CD4-positive, alpha-beta T cell treated with Interleukin-4 for 1 hour (primary cell): ENCODE measurements at places on chromosomes 16 and 17.
A peak's percentile ranks its signal among the peaks of the same experiment; 100 is the strongest.

DNA sequence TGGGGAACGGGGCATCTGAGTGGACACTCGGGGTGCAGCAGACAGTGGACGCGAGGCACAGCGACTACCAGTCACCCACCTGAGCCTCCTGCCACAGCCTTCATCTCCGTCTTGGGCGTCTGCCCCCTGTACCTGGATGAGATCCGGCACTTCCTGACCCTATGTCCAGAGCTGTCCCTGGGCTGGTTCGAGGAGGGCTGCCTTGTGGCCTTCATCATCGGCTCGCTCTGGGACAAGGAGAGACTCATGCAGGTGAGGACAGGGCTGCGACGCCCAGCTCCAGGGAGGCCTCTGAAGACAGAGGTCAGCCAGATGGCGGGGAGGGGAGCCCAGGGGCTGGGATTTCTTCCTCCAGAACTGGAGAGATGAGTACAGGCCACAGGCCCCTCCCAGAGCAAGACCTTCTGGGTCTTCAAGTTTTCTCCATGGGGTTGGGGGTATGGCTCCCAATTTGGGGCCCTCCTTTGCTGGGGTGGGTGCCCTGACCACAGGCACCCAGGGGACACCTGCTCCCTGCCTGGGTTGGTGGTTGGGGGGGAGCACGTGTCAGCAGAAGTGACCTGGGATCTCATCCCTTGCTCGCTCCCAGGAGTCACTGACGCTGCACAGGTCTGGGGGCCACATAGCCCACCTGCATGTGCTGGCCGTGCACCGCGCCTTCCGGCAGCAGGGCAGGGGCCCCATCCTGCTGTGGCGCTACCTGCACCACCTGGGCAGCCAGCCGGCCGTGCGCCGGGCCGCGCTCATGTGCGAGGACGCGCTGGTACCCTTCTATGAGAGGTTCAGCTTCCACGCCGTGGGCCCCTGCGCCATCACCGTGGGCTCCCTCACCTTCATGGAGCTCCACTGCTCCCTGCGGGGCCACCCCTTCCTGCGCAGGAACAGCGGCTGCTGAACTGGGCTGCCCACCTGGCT is 1.9 kb downstream of the AANAT start:
- DNase-seq = no peak

DNA sequence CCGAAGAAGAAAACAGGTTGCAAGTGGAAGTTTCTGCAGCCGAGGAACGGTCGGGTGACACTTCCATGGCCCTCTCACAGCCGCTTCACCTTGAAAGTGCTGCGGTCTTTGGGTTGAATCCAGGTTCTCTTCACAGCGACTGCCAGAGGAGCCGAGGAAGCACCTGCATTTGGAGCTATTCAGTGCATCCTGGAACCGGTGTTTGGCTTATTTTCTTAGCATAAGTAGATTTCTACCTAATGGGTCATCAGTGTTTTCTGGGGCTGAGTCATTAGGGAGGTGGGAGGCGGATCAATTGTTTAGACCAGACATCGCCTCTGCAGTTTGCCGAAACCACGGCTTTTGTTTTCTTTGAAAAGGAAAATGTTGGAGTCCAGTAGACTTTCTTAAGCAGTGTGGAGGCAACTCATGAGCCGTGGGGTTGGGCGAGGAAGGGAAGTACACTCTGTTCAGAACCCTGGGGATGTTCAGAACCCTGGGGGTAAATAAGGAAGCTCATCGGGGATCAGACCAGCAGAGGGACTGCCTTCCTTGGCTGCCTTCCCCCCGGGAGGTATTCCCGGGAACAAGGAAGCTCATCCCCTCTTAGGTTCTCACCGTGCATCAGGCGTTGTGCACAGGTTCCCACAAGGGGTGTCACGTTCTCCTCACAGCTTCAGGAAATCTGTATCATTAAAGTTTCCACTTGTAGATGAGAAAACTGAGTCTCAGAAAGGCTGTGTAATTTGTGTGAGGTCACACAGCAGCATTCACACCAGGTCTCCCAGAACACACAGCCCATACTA is 361.5 kb downstream of the SNX29 start:
- no peak for DNase-seq

GRCh38 chr16:79186196-79186595 is 414.3 kb downstream of the MAF start:
- DNase-seq = no peak

GRCh38 chr16:81623365-81624102 is 155.6 kb upstream of the PLCG2 start:
- peak; percentile 67 for DNase-seq

DNA sequence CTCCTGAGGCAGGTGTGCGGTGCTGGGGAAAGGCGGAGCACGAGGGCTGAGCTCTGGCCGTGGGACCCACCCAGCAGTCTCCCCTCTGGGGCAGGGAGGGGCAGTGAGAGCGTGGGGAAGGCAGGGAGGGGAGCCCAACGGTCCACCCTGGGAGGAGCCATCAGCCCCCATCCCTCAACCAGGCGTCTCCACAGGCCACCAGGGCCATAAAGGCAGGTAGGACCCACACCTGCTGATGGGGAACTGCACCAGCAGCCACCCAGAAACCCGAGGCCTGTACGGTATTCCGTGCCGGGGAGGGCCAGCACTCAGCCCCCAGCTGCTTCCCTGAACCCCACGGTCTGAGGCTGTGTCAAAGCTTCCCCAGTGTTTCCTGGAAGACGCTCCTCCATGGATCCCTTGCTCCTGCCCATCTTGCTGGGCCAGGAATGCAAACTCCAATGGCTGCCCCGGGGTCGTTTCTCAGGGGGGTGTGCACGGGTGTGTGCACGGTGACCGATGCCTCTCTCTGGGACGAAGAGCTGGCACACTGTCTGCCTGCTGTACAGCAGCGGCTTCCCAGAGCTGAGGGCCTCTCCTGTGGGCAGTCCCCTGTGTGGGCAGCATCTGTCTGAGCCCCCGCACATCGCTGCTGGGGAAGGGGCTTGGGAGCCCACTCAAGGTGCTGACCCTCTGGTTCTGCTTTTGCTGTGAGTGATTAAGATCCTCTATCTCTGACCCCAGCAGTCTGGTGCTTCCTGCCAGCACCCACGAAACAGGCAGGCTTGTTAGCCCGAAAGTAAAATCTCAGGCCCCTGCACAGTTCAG is 17.2 kb upstream of the METRNL start:
- peak; percentile 10 for DNase-seq

DNA sequence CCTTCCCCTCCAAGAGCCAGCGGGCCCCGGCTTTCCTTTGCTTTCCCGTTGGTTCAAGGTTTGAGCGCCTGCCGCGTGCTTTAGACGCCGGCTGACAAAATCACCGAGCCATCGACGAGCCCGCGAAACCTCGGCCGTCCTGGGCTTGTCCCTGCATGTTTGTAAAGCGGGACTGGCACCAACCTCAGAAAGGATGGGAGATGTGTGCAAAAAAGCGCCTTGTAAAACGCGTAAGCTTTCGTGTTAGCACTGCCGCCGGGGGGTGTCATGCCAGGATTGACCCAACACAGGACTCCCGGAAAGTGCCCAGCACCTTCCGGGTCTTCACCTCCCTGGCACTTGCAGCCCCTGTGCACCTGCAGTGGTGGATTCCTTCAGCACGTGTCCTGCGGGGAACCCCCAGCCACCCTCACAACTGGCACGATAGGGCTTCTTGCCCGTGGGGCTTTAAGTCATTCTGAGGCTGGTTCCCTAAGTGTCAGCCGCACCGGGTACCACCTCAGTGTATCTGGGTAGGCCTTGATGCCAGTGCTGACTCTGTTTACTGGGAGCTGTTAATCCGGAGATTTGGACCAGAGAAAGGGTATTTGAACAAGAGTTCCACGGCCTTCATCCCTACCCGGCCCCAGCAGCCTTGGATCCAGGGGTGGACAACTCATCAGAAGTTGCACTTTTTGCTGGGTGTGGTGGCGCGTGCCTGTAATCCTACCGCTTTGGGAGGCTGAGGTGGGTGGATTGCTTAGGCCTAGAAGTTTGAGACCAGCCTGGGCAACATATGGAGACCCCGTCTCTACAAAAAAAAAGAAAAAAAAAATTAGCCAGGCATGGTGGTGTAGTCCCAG is 817 bp downstream of the NDUFAF8 start:
- DNase-seq = peak; percentile 39
